ENCODE measurements at places on chromosomes 16 and 17.

- peaks cover 13% of the 10 kb centered on the region for H3K4me1 ChIP-seq
- H3K36me3 ChIP-seq: no peaks in the 10 kb centered on the region
- peak; percentile 87 for DNase-seq
Observed at GRCh38 chr16:84819644-84820304, at the start of gene CRISPLD2. Gene CRISPLD2, plus strand, starts transcription at chr16:84819985. Its CDS starts 18,511 bp downstream, at chr16:84838496.

- H3K36me3 ChIP-seq: no peaks in the 10 kb centered on the region
- no peaks in the 10 kb centered on the region for H3K4me1 ChIP-seq
- no peak overlapping the region for H3K4me3 ChIP-seq
Observed at GRCh38 chr17:73974536-73974935, 228.9 kb upstream of the RPL38 start.

DNA sequence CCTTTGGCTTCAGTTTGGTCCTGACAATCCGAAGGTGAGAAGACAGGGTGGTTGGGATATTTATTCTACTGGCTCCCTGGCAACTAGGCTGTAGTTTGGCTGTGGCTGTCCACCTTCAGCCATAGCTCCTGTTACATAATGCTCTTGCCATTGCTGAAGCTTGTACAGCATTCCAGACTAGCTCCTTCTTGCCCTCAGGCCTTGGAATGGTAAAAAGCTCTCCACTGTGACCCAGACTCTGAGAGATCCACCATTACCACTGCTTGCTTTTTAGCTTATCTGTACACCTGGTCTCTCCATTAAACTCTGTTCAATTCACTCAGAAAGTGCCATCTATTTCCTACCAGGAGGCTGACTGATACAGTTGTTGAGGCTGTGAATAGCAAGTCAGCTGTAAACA, 231.8 kb upstream of the MON1B start:
- H3K27ac ChIP-seq: no peak overlapping the region
- no peaks in the 10 kb centered on the region for H3K4me1 ChIP-seq
- DNase-seq: no peak
- H3K27me3 ChIP-seq: no peaks in the 10 kb centered on the region
- no peak overlapping the region for H3K4me3 ChIP-seq

GRCh38 chr17:8695916-8696415, 48.7 kb downstream of the CCDC42 start:
- no peaks in the 10 kb centered on the region for H3K36me3 ChIP-seq
- peaks cover 12% of the 10 kb centered on the region for H3K4me1 ChIP-seq
- no peaks in the 10 kb centered on the region for H3K27me3 ChIP-seq
- H3K4me3 ChIP-seq: no peak overlapping the region
- H3K27ac ChIP-seq: no peak overlapping the region

GRCh38 chr17:74646231-74646630, 22.7 kb upstream of the CD300E start:
- no peaks in the 10 kb centered on the region for H3K4me1 ChIP-seq
- no peaks in the 10 kb centered on the region for H3K27me3 ChIP-seq
- H3K27ac ChIP-seq: no peak overlapping the region
- H3K36me3 ChIP-seq: no peaks in the 10 kb centered on the region
- DNase-seq: no peak
